ENCODE measurements at places on chromosomes 16 and 17.

GRCh38 chr17:63275318-63275970 lies 170.7 kb downstream of the CYB561 start:
- no peak for DNase-seq

- DNase-seq = no peak
Observed at GRCh38 chr17:32302860-32303649, 37.4 kb downstream of the RHBDL3 start.

DNA sequence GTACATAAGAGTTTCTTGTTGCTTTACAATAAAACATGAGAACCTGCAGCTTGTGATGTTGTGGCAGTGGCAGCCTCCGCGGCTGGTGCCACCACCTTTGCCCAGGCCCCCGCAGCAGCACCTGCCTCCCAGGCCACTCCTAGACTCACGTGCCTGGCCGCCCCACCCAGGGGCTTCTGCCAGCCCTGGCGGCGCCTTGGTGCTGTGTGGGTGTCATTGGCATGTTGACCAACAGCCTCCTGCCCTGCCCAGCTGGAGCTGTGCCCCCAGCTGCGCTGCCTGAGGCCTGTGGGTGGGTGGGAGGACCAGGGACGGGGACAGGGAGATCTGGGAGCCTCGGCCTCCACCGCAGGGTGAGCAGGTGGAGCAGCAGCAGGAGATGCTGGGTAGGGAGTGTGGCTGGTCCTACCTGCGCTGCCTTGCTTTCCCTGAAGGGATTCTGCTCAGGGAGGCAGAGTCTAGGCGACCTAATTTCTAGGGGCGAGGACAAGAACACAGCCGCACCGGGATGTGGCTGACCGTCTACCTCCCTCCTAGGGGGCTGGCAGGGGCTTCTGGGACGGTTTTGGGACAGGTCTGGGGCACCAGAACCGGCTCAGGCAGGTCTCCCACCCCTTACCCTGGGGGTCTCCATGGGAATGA lies 428 bp upstream of the DNASE1L2 start:
- DNase-seq = no peak

DNA sequence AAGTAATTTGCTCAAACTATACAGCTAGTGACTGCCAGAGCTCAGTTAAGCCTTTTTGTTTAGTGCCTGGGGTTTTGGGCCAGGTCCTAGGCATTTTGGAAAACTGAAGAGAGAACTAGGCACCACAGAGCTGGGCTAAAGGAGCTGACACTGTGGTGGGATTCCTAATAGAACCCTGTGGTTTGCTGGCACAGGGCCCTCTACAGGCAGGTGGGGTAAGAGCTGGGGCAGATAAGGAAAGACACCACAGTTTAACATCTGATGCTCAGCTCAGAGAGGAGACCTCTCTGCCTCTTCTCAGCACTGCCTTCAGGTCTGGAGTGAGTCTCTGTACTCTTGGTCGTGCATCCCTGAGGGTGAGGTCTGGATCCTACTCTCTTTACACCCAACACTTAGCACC lies 121.2 kb downstream of the SNX11 start:
- no peak for DNase-seq

- DNase-seq = no peak
Observed at GRCh38 chr16:50460538-50461399, 87.4 kb upstream of the NKD1 start.

- no peak for DNase-seq
Observed at GRCh38 chr16:69861292-69862030, 89.7 kb upstream of the CLEC18A start.

- no peak for DNase-seq
Observed at GRCh38 chr17:27649929-27650328, 18.9 kb downstream of the LGALS9 start.

- peak; percentile 49 for DNase-seq
Observed at GRCh38 chr16:81315271-81316175, 761 bp downstream of the GAN start.

- DNase-seq = no peak
Observed at GRCh38 chr17:67390006-67390645, 13.0 kb downstream of the PITPNC1 start.

DNA sequence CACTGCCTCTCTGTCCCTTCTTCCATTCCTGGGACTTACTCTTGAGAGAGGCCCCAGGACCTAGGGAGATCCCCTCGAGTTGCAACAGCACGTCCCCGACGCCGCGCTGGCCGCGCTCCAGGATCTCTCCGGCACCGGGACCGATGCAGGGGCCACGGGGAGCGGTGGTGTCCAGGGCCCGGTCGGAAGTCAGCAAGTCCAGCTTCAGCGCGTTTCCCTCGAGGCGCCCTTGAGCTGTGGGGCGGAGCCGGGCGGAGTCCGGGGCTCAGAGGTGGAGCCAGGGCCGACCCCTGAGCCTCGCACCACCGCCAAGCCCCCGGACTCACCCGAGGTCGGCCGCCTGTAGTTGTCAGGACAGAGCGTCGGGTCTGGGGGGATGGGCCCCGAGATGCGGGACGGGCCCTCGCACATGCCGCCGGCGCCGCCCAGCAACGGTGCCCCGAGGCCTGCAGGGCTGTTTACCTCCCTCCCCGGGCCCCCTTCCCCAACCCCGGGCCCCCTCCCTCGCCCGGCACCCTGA lies 458 bp downstream of the ENKD1 start:
- no peak for DNase-seq

DNA sequence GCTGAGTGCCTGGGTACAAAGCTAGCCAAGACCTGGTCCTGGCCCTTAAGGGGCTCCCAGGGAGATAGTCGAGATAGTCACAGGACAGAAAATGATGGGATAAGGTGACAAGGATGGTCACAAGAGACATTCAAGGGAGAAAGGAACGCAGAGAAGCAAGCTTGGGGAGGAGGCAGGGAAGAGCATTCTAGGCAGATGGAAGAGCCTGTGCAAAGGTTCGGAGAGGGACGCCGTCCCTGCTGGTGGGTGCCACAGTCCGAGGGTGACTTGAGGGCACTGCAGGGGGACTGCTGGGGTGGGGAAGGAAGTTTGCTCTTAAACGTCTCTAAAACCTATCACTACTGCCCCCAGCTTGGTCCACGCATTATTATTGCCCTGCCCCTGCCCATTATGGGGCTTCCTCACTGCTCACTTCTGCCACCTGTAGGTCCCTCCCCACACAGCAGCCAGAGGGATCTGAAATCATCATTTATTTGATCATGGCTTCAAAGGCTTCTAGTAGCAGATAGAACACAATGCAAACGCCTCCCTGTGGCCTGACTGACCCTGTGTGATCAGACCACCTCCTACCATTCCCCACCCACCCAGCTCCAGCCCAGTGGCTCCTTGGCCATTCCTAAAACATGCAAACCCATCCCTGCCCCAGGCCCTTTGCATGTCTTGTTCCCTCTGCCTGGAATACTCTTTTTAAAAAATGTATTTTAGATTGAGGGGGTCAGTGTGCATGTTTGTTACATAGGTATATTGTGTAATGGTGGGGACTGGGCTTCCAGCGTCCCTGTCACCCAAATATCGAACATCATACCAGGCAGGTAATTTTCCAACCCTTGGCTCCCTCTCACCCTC lies 60.3 kb downstream of the RMI2 start:
- peak; percentile 47 for DNase-seq

- no peak for DNase-seq
Observed at GRCh38 chr16:68230956-68231355, 5.0 kb downstream of the ESRP2 start.

DNA sequence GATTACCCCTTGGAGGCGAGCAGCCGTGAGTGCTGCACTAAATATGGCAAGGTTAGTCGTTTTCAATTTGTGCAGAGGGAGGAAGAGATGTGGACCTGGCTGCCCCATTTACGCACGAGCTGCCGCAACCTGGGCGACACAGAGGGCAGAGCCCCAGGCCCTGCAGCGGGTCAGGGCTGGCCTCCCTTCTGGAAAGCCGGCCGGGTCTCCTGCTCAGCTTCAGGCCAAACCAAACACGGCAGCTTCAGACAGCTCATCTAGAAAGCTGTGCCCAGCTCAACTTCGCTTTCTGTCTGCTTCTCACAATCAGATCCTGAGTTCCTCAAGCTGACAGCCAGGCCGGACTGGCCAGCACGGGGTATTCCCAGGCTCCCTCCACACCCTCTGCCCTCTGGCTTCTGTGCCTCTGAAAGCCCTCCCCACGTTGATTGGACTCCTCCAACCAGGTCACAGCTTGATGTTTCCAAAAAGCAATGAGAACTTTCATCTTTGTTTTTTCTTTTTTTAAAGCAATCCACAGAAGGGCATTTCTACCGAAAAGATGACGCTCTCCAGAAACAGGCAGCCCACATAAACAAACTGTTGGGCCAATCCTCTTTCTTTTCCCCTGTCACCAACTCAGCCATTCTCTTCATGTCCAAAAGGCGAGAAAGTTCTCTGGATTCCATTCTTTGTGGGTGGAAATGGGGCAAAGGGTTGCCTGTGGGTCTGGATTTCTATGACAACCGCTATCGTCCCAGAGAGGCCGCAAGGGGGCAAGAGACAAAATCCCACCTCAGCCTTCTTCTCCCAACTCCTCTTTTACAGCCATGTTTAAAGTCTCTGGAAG lies 189.0 kb downstream of the ZFHX3 start:
- DNase-seq = no peak

DNA sequence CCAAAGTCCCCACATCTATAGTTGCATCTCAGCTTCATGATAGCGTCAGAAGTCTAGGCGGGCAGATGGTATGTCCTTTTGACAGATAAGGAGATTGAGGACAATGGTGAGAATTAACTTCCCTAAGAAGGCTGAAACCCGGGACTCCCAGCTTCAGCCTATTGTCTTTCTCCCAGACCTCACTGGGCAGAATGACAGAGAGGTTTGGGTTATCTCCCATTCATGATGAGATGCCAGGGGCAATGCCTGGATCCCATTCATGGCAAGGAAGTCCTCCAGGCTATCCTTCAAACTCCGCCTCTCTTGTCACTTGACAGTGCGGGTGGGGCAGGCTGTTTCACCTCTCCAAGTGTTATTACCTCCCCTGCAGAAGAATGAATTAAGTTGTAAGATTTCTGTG lies 100.3 kb downstream of the IRX5 start:
- no peak for DNase-seq

DNA sequence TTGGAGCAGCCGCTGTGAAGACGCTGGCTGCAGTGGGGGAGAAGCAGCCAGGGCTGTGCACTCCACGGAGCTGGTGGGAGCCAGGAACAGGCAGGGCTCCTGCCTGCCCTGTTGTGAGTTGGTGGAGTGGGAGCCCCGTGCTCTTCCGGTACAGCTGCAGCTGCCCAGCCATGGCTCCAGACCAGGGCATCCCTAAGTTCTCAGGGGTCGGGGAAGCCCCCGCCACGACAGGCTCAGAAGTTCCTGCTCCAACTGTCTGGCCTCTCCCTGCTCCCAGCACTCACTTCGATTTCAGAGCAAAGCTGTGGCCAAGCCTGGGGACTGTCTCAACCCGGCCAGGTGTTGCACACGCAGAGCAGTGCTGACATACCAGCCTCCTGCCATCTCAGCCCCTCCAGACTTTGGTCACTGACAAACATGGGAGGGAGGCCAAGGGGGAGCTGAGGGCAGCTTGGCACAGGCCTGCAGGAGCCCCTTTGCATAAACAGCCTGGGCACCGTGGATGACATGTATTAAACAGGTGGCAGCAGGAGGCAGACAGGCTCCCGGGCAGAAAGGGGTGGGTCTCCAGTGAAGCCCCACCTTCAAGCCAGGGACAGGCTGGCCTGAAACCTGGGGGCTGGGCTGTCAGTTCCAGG lies 13.9 kb upstream of the KDM8 start:
- no peak for DNase-seq

DNA sequence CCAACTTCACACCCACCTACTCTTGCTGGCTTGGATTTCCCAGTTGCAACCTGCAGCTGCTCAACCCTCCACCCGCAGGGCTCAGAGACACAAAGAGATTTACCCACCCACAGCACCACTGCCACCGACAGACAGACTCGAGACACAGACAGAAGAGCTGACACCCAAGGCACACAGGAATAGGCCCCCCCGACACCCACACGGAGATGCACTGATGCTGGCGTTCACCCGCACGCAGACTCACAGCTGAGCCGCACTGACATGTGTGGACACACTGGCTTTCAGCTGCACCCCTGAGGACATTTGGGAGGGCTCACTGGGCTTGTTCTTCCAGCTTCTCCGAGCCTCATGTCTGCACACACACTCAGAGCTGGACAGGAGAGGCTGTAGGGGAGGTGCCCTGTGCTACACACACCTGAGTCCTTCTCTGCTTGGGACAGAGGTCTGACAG lies 8.2 kb downstream of the STX1B start:
- DNase-seq = no peak

GRCh38 chr17:81027038-81027437 lies 7.9 kb upstream of the BAIAP2 start:
- no peak for DNase-seq
